Esophagus mucosa (tissue), 1 donor: ENCODE measurements at places on chromosomes 11 and 22.

GRCh38 chr11:35387111-35387982, 32.0 kb downstream of the SLC1A2 start:
- no peak for ATAC-seq

DNA sequence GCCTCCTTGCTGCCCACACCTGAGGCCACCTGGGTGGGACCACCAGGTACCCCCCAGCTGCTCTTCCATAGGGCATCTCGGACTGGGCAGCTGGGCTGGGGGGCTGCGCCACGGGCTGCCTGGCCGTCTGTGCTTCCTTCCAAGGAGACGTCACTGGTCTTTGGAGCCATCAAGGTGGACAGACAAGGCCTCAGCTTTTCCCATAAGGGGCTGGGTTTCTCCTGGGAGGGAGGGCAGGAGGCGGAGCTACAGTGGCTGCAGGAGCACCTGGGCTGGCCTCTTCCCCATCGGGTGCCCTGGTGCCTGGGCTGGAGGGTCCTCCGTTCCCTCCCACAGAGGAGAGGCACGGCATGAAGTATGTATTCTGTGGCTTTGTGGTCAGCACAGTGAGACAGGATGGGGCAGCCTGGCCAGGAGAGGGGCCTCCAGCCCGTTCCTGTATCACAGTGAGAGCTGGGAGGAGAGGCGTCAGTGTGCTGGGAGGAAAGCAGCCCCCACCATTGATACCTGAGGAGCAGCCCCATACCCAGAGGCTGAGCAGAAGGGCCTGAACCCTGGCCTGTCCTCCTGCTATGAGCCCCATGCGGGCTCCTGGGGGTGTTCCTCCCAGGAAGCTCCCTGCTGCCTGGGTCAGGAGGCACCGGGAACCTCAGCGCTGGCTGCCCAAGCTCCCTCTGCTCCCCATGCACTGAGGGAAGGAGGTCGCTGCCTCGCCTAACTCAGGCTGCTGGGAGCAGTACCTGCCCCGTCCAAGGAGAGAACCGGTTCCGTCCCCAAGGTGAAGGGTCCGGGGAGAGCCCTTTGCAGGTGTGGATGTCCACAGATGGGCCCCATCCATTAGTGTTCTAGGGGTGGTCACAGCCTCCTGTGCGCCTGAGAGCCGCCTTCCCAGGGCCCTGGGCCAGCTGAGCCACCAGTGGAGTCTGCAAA, 1075.0 kb downstream of the BRD1 start:
- no peak for ATAC-seq

DNA sequence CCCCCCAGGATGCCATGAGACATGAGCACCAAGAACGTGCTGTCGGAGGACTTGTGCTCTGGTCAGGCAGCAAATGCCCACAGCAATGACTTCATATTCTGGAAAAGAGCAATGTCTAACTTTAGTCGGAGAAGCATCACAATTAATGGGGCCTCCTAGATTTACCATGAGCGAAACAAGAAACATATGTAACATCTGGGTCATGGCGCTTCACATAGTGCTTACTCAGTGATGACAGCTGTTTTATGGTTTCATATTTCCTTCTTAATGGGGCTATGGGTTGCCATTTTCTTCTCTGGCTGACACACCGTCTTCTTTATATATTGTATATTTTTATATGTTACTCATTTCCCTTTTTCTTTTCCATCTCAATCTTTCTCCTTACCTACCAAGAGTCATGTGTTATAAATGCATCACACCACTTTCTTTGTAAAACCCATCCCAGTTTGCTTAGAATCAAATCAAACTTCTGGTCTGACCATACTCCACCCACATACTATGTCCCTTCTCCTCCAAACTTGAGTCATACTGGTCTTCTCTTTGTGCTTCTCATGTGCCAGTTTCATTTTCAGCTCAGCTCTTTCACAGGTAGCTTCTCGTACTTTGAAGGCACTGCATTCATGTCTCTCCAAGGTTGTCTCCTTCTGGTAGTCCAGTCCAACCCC, 9.4 kb upstream of the CASP12 start:
- no peak for ATAC-seq

DNA sequence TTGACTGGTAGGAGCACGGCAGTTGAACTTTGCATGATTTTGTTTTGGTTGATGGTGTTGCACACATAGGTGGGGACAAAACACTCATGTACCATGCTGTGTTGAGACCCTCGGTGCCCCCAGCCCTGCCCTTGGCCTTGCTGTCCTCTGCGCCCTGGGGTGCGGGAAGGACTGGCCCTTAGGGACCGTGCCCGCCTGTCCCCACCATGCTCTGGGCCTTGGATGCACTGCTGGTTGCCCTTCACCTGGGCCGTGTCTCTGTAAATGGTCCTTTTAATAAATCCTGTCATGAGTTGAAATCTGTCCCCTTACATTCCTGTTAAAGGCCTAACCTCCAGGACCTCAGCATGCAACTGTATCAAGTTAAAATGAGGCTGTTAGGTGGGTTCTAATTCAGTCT, 102.3 kb upstream of the ANO1 start:
- no peak for ATAC-seq

GRCh38 chr22:24486501-24486921, 8.6 kb upstream of the UPB1 start:
- peak; percentile 77 for ATAC-seq

DNA sequence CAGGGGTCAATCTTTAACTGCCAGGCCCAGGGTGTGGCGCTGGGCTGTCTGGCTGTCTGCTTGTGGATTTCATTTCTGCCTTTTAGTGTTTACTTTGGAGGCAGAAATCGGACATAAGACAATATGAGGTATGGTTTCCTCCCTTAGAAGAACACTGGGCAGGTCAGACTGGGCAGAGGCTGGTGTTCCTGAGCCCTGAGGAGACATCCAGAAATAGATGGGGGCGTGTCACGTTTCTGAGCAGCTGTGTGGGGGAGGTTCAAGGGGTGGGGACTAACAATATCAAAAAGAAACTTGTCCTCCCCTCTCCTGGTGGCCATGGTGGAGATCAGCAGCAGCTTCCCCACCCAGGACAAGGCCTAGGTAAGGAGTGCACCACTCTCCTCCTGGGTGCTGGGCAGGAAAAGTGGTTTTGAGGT, at the start of gene ART1:
Gene ART1, plus strand, starts transcription at position 312 of the 419 bp plus-strand sequence. CDS start 14,086 bp downstream, outside the sequence.
- ATAC-seq, result no peak

GRCh38 chr11:83220260-83220659, 26.7 kb downstream of the ANKRD42 start:
- ATAC-seq, result no peak

- peak; percentile 39 for ATAC-seq
Observed at GRCh38 chr11:28110108-28110820, 2.1 kb downstream of the METTL15 start.

- ATAC-seq, result peak; percentile 39
Observed at GRCh38 chr11:9639099-9639498, 24.8 kb upstream of the SWAP70 start.

DNA sequence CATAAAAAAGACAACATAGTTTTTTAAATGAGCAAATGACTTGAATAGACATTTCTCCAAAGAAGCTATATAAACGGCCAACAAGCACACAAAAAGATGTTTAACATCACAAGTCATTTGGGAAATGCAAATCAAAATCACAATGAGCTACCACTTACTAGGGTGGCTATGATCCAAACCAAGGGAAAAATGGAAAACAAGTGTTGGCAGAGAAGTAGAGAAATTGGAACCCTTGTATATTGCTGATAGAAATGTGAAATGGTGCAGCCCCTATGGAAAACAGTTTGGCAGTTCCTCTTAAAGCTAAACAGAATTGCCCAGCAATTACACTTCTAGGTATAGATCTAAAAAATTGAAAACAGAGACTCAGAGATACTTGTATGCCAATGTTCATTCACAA, 29.0 kb downstream of the PAMR1 start:
- ATAC-seq, result no peak

GRCh38 chr11:128465946-128466705, 121.2 kb downstream of the ETS1 start:
- no peak for ATAC-seq

DNA sequence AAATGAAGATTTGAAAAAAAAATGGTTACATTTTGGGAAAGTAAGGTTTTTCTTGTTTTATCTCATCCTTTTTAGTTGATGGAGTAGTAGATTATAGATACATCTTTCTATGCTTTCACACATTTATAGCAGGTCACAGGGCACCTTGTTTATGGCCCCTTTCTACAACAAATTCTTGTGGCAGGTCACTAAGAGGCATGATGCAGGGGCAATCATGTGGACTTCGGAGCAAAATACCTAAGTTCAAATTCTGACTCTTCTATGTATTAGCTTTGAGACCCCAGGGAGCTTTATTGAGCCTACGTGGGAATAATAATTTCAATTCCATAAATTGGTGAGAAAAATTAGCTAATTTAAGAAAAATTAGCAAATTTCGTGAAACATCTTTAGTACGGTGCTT, 177.4 kb downstream of the DSCAML1 start:
- ATAC-seq, result no peak

GRCh38 chr11:73661035-73661628, 14.8 kb downstream of the PLEKHB1 start:
- ATAC-seq, result peak; percentile 93

GRCh38 chr11:76164861-76165751, 41.2 kb downstream of the WNT11 start:
- ATAC-seq, result no peak

DNA sequence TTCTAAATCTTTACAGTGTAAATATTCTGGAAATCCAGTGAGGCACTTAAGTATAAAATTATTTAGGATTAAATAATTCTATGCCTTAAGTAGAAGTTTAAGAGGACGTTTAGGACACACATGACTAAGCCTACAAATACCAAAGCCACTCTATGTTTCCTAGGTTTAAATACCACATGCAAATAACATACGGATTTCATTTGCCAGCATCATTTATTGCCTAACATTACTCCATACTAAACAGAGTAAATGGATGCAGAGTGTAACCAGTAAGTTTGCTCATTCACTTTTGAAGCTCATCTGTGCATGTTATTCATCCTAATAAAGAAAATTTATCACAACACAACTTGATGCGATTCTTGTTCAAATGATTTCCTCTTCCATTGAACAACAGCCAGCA, 4.1 kb downstream of the BDNF start:
- no peak for ATAC-seq

DNA sequence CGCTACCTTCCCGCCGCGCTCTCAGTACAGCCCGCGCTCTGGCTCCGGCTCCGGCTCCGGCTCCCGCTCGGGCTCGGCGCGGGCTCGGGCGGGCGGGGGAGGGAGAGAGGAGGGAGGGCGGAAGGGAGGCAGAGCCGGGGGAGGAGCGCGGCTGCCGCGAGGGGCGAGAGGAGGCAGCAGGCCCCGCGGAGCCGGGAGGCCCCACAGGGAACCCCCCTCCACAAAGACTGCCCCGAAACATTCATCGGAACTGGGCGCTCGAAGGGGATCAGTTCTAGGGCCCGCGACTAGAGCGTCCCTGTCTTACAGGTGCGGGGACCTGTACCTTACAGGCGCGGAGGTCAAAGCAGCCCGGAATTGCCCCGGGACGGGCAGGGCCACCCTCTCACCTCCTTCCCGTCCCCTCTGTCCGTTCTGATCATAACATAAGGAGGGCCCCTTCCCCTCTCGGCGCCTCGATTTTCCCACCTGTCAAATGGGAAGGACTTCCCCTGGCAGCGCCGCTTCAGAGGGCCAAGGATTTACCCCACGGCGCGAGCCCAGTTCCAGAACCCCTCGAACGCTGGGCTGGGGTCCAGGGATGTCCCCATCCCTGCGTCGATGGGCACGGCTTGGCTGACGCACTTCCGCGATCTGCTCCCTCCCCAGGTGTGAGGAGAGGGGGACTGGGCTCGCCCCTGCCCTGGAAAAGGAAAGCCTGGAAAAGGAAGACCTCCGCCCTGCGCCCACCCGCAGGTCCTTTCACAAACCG, at the start of gene SHISA8:
Gene SHISA8, minus strand, starts transcription at position 40 of the 751 bp plus-strand sequence. CDS start 407 bp downstream, outside the sequence.
- peak; percentile 41 for ATAC-seq

GRCh38 chr11:102560555-102561011, 30.0 kb upstream of the MMP7 start:
- ATAC-seq, result peak; percentile 56

DNA sequence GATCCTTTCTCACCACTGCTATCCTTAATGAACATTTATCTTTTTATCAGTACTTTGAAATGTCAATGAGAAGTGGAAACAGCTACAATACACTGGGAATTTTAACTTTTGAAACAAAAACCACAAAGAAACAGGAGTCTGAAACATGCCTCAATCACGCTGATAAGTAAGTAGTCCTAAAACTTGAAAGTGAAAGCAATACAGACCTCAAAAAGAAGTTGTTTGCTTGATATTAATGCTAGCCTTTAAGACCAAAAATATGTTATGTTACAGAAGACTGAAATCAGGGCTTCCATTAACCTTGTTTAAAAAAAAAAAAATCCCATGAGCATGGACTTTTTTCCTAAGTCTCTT, 21.3 kb downstream of the PHF21A start:
- ATAC-seq, result no peak

GRCh38 chr11:67298786-67299185, 4.5 kb upstream of the SSH3 start:
- ATAC-seq, result no peak

GRCh38 chr11:45655831-45656230, 9.6 kb downstream of the CHST1 start:
- ATAC-seq, result no peak
